ENCODE measurements at places on chromosomes 1 and 21.
A peak's percentile ranks its signal among the peaks of the same experiment; 100 is the strongest.

DNA sequence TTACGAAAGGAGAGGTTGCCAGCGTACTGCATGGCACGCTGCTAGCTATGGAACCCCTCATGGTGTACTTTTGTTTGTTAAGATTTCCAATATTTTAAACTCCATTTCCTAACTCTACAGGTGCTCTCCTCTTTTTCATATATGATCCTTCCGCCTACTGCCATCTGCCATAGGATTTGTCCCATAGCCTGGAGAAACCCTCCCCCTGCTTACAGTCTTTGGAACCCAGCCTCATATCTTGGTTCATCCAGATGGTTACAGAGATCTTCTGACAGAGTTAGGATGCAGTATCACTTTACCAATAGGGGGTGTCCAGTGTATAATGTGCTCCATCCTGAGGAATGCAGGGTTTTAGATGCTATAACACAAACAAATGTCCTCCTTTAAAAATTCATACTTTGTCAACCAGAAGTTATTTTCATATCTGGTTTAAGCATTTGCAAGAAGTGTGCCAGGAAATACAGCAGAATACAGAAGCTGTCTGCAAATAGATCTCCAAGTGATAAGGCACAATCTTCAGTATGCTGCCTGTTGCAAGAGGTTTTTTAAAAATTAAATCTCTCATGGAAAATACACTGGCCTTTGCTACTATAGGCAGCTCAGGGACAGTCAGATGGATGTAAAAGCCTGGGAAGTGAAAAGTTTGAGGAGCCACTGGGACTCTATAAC lies 377.8 kb downstream of the KCNH1 start:
- DNase-seq: no peak

- DNase-seq: no peak
These were observed 21.9 kb downstream of the GPR137B start for GRCh38 chr1:236164273-236164672.

GRCh38 chr1:164834641-164835040 lies 275.7 kb downstream of the PBX1 start:
- no peak for DNase-seq

DNA sequence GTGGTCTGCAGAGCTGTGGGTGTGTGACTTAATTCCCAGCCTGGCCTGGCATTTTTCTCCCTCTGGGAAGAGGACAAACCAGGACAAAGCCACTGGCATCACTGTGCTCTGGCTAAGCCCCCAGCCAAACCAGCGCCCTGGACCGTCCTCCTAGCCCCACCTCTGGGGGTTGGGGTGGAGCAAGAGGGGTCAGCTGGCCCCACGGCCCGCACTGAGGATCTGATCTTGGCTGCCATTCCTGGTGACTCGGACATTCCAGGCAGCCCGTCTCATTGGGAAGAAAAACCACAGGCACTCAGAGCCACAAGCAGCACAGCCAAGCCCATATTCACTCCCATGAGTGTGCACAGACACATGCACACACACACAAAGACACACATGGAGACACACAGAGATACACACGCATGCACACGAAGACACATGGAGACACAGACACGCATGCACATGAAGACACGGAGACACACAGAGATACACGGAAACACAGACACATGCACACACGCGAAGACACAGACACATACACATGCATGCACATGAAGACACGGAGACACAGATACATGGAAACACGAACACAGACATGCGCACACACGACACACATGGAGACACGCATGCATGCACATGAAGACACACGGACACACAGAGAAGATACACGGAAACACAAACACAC lies 2.3 kb upstream of the MXRA8 start:
- peak; percentile 40 for DNase-seq

- no peak for DNase-seq
These were observed 140.6 kb downstream of the ZNF281 start for GRCh38 chr1:200269256-200269655.

- no peak for DNase-seq
These were observed 100.4 kb upstream of the USH2A start for GRCh38 chr1:216523449-216524190.

- DNase-seq: no peak
These were observed 230.0 kb upstream of the B3GALT2 start for GRCh38 chr1:193416226-193417024.

DNA sequence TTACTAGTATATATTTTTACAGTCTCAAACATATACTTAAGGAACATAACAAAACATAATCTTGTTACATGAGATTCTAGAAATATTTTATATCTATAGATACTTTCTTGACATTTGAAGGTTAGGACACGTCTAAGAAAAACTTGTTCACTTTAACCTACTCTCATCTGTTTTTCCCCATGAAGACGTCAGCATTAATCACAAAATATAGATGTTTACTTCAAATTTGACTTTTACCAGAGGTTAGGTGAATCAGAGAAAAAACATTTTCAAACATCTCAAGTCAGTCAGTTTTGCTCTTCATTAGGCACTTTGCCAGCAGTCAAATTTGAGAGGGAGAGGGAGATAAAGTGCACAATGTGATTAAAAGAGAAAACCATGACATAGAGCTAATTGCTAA lies 47.7 kb downstream of the BRINP3 start:
- no peak for DNase-seq

- DNase-seq: no peak
These were observed 1.9 kb downstream of the ADARB1 start for GRCh38 chr21:45076245-45076711.

DNA sequence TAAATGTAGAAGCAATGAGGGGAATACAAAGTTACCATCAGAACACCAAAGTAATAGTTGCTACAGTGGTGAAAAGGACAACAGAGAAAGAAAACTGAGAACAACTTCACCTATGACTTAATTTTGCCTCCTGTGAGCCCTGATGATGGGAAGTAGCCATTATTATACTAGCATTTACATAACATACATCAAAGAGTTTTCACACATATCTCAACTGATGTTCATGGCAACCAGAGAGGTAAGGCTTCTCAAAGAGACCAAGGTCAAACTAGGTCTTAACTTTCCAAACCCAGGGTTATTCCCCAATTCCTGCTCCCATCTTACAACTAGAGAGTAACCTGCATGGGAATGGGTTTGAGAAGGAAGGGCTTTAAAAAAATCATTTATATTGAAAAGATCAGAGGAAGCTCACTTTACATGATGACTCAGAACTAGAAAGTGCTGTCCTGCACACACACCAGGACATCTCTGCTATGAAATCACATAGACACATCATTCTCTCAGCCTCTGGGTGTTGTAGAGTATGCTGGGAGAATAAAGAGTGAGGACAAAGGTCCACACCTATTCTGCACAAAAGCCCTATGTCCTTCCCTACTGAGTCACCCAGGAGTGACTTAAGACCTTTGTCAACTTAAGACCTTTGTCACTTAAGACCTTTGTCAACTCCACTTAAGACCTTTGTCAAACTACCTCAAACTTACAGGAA lies 179.7 kb downstream of the TNFSF18 start:
- DNase-seq: no peak

- DNase-seq: no peak
These were observed 98.1 kb downstream of the RUNX1 start for GRCh38 chr21:34950980-34951379.

GRCh38 chr1:17908945-17909344 lies 153.8 kb downstream of the ACTL8 start:
- no peak for DNase-seq

GRCh38 chr1:84973498-84974334 lies 23.2 kb downstream of the MCOLN2 start:
- DNase-seq: no peak

- DNase-seq: no peak
These were observed at the start of gene CHI3L2 for GRCh38 chr1:111227434-111227833. Gene CHI3L2, plus strand, starts transcription at chr1:111227713. Its CDS starts 17 bp downstream, at chr1:111227730.

DNA sequence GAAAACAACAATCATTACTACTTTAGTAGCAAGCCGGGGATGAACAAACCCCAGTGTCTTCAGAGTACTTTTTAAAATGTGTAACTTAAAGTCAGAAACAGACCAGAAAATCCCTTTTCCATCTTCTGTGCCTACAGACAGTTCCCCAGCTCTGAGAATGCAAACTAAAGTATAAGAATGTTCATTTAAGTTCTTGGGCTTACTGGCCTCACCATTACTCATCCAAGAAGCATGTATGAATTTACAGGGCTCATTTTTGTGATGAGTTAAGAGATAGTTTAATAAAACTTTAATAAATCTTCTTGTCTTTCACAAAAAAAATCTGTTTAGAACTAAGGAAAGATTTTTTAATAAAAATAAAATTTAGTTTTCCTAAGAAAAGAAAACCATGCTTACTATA lies 4.6 kb downstream of the LPGAT1 start:
- no peak for DNase-seq

GRCh38 chr1:18681423-18681835 lies 50.8 kb downstream of the PAX7 start:
- no peak for DNase-seq

DNA sequence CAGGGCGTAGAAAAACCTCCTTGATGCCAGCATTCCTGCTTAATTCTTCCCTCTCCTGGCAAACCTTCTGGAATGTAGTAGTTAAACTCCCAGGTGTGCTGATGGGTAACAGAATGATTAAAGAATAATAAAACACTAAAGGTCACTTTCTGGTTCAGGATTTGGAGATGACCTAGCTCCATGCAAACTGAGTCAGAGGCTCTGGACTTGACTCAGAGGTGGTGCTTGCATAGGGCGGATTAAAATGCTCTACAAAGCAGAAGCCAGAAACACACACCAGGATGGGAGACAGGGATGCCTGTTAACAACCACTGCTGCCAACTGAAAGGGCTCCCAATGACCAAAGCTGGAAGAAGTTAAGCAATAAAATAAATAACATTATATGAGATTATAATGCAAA lies 41.5 kb downstream of the KRTAP19-8 start:
- DNase-seq: no peak

- DNase-seq: no peak
These were observed 32.9 kb downstream of the C21orf91 start for GRCh38 chr21:17786071-17786850.

GRCh38 chr1:198575798-198576641 lies 35.5 kb upstream of the ATP6V1G3 start:
- DNase-seq: no peak

- no peak for DNase-seq
These were observed 16.1 kb downstream of the FASLG start for GRCh38 chr1:172674831-172675613.

DNA sequence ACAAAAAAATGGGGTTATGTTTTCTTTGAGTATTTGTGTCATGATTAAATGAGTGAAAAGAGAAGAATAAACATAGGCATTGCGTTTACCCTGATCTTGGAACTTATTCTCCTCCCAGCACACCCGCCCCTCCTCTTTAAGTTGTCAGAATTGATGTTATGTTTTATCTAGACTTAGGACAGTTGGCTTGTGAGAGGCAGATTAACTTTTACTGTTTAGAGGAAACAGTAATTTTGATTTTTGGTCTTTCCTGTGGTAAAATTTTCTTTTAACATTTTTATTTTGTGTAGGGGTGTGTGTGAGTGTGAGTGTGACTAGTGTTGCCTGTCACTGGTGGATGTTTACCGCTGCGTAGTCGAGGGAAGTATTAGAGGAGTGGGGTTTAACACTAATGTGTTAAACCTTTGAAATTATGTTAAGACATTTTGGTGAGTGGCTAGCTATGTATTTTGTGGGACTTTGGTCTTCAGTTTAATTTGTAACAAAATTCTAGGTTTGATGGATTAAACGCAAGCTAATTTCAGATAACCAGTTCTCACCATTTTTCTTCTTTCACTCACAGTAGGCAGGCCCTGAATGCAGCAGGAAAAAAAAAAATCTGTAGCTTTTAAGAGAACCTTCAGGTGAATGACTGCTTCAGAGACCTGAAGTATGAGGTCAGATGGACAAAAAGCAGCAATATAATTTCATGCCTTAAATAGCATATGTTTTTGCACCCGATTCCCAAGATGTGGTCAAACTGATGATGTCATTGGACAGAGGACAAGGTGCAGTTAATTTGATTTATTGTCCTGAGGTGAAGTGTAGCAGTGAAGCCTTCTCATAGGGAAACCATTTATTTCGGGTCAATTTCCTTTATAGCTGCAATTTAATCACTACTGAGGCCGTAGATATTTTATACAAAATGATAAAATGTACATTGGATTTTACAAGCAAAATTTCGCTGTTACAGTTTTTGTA lies 2.7 kb downstream of the POU2F1 start:
- DNase-seq: no peak

DNA sequence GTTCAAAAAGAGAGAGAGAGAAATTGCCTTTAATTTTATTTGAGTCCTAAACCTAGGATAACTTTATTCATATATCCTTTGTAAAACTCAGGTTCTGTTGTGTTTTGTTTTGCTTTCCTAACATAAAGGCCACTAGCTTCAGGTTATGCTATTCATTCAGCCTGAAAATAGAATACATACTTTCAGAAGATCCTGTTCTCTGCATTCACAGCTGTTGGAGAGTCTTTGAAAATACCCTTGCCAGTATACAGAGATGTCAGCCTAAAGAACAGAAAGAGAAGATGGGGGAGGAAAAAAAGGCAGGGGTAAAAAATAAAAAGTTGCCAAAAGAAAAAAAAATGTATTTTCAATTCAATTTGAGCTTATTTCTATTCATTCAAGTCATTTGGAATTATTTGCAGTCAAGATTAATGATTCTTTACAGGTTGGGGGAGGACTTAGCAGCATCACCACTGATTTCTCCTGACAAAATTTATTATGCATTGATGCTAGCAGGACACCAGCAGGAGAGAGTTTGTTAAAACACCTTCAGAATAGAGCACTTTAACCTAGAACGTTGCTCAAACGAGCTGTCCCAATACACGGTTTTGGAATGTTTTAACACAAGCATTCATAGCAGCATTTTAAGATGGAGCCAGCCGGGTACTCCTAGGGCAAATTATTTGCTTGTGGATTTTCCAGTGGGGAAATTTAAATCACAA lies 318.5 kb downstream of the NTNG1 start:
- no peak for DNase-seq

- no peak for DNase-seq
These were observed 20.7 kb downstream of the F5 start for GRCh38 chr1:169565335-169566271.

- peak; percentile 89 for DNase-seq
These were observed at the start of gene AUNIP for GRCh38 chr1:25858906-25859789. Gene AUNIP, minus strand, starts transcription at chr1:25859457. Its CDS starts 100 bp downstream, at chr1:25859357.

- DNase-seq: no peak
These were observed 251.1 kb upstream of the RAB4A start for GRCh38 chr1:229019663-229020271.

GRCh38 chr1:23555270-23555985 lies 3.9 kb downstream of the ID3 start:
- no peak for DNase-seq

- no peak for DNase-seq
These were observed 50.7 kb upstream of the LGALS8 start for GRCh38 chr1:236472850-236473788.

DNA sequence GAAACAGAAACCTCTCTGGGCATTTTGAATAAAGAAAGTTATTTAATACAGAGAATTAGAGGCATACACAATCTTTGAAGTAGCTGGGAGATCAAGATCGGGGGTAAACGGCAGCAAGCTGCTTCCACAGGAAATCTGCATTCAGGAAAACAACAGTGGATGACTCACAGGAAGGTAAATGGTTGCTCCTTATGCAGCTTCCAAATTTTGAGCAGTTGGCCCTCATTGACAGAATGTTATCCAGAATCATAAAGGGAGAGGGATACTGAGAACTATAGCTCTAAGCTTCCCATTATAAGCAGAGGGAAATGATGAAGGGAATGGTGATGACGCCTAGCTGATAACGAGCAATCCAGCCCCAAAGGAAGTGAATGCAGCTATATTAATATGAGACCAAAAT lies 28.6 kb downstream of the ZMYND12 start:
- DNase-seq: no peak
